ENCODE measurements at places on chromosomes 3 and 15.

- no peak overlapping the region for H3K27ac ChIP-seq
- no peaks in the 10 kb centered on the region for H3K36me3 ChIP-seq
- no peak overlapping the region for H3K4me3 ChIP-seq
Measured at GRCh38 chr3:167929968-167930367, 165.8 kb downstream of the GOLIM4 start.

DNA sequence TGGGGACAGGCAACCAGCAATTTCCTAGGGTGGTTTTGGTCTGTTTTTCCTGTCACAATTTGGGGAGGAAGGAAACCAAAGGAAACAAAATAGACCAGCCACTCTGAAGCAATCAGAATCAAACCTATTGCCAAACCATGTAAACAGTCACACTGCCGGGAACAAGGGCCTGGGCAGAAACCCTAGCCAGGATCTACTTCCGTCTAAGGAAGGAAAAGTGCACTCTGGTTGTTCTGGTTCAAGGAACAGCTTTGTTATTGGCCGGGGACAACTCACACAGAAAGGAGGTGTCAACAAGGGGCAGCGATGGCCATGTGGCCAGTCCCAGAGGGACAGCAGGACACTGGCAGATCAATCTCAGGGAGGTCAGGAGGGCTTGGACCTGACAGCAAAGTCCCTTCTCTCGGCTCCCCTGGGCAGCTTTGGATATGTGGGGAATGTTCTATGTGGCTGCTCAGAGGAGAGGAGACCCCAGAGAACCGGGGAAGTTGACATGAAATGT lies 17.5 kb upstream of the RAD18 start:
- no peak for DNase-seq
- no peaks in the 10 kb centered on the region for H3K4me1 ChIP-seq
- no peaks in the 10 kb centered on the region for H3K27me3 ChIP-seq
- H3K27ac ChIP-seq, result no peak overlapping the region
- no peaks in the 10 kb centered on the region for H3K36me3 ChIP-seq

DNA sequence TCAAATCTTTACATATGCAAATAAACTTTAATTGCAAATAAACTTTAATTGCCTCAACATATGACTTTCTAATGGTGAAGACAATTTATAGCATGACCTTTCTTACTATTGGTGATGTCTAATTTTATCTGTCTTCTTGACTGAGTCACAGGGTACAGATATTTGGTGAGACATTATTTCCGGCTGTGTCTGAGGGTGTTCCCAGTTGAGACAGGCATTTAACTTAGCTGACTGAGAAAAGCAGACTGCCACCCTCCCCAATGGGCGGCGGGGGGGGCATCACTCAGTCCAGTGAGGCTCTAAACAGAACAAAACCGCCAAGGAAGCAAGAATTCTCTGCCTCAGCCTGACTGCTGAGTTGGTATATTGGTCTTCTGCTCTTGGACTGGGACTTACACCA lies 160.0 kb downstream of the TBL1XR1 start:
- no peaks in the 10 kb centered on the region for H3K36me3 ChIP-seq
- peaks cover 30% of the 10 kb centered on the region for H3K4me1 ChIP-seq
- no peak overlapping the region for H3K27ac ChIP-seq
- H3K4me3 ChIP-seq, result no peak overlapping the region

GRCh38 chr3:65749066-65749465 lies 289.7 kb downstream of the MAGI1 start:
- H3K27ac ChIP-seq, result no peak overlapping the region
- no peak overlapping the region for H3K4me3 ChIP-seq
- no peaks in the 10 kb centered on the region for H3K27me3 ChIP-seq
- no peaks in the 10 kb centered on the region for H3K36me3 ChIP-seq
- no peaks in the 10 kb centered on the region for H3K4me1 ChIP-seq
- DNase-seq, result no peak

DNA sequence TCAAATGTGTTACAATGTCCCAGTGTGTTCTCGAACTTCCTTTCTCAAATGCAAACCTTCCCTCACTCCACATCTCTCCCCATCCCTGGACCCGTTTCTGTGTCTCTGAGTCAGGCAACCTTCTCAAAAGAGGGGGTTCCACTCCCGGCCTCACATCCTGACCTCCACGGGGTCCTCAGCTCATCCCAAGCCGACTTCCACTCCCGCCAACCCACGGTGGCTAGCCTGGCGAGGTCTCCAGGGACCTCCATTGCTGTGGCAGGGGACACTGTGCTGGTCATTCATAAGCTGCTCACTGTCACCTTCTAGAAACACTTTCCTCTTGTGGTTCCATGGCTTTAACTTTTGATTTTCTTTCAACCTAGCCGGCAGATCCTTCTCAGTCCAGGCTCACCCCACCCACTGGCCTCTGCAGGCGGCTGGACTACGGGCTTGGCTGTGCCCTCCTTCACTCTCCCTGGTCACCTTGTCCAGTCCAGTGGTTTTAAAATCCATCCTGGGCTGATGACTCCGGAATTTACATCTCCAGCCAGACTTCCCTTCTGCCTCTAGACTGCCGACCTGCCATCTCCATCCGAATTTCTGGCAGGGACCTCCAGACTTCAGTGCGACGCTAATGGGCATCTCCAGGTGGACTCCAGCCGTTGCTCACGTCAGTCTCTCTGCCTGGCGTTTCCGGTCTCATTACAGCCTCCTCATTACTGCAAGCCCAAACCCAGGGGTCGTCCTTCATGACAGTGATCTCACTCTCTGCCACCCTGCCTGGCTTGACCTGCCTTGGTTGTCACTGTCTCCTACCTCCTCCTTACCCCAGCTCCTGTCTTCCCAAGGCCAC lies 20.0 kb downstream of the ABTB1 start:
- H3K27me3 ChIP-seq, result no peaks in the 10 kb centered on the region
- H3K27ac ChIP-seq, result no peak overlapping the region
- H3K36me3 ChIP-seq, result no peaks in the 10 kb centered on the region
- H3K4me3 ChIP-seq, result no peak overlapping the region
- no peak for DNase-seq
